Muscle of arm (tissue), 14 donors: ENCODE measurements at places on chromosomes 2 and 18. TPM values are rescaled to one million over a fixed set of nuclear protein-coding genes. Genes with fewer than 3 reads are reported as not detected.

GRCh38 chr2:170238776-170239175 lies 60.8 kb downstream of the MYO3B start:
- DNase-seq: no peak

- DNase-seq: no peak
Observed at GRCh38 chr18:63999871-64000270, 30.0 kb downstream of the SERPINB8 start.

DNA sequence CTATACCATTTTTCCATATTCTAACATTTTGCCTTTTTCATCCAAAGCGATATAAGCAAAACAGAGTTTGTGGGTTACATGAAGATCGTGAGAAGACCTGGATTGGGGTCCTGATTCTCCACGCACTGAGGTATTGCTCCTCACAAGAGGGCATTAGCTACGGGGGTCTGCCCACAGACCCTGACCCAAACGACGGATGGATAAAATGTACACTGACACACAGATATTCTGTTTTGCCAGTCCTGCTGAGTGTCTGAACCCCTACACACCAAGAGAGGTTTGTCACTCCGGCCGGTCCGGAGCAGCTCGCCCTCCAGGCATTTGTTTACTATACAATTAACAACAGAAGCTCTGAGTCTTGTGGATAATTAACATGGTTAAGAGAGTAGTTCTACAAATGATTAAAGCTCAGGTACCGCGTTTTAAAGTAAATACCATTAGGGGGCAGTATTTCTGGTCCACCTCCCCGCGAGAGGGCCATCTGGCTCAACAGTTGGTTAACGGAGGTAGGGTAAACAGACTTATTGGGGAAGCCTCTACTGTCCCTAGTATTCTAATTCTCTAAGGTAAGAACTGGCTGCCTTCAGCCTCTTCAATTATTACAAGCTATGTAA lies 28.4 kb downstream of the SCYGR8 start:
- DNase-seq: no peak

RFX8 gene
- polyA plus RNA-seq: not detected

DNA sequence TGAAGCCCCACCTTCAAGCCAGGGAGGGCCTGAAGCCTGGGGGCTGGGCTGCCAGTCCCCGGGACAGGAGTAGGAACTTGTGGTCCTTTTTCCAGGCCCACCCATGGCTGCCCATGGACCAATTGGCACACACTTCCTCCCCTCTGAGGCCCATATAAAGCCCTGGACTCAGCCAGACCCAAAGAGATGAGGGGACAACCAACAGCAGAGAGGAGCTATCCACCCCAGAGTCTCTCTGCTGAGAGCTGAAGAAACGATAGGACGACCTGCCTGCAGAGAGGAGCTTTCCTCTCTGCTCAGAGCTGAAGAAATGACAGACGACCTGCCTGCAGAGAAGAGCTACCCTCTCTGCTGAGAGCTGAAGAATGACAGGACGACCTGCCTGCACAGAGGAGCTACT lies 43.8 kb upstream of the PEX13 start:
- no peak for DNase-seq

- no peak for DNase-seq
Observed at GRCh38 chr2:9618410-9618809, 12.4 kb downstream of the YWHAQ start.

CFC1 gene
- polyA plus RNA-seq: not detected

PTPRN gene
- polyA plus RNA-seq: 0.28 TPM

- no peak for DNase-seq
Observed at GRCh38 chr2:113357071-113357470, 78.3 kb upstream of the PAX8 start.

PAX8 gene
- polyA plus RNA-seq: 0.52 TPM

DNA sequence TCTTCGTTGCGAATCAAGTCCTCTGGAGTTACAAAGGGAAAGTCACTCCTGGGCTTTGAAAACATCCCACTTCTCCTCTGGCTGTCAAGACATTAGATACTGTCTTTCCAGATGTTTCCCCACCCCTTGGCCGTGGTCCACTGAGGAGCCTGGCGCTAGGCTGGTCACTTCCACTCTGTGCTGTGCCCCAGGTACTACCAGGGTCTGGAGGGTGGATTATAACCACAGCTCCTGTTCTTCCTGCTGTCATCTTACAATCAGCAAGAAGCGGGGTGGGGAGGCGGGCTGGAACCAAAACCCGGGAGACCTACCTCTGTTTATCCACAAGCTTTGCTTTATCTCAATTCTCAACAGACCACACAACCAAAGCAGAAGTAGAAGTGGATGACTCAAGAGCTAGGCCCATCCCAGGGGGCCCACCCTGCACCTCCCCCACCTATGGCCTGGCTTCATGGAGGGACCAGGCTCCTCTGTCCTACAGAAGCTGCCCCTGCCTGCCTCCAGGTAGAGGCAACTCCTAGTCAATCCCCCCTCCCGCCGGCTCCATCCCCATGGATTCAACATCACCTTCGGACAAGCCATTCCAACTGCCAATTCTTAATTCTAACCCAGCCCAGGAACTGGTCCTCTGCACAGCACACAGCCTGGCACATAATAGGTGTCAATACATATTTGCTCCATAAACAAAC lies 17.8 kb downstream of the SMAD7 start:
- no peak for DNase-seq

GRCh38 chr2:217691920-217692666 lies 310.7 kb downstream of the TNS1 start:
- DNase-seq: no peak

SAG gene
- 0.04 TPM for polyA plus RNA-seq

- DNase-seq: no peak
Observed at GRCh38 chr18:24031318-24031717, 16.8 kb downstream of the TTC39C start.

TSN gene
- polyA plus RNA-seq: 66.9 TPM
